GOT3 (cell line): ENCODE measurements at places on chromosomes 2 and 18.

DNA sequence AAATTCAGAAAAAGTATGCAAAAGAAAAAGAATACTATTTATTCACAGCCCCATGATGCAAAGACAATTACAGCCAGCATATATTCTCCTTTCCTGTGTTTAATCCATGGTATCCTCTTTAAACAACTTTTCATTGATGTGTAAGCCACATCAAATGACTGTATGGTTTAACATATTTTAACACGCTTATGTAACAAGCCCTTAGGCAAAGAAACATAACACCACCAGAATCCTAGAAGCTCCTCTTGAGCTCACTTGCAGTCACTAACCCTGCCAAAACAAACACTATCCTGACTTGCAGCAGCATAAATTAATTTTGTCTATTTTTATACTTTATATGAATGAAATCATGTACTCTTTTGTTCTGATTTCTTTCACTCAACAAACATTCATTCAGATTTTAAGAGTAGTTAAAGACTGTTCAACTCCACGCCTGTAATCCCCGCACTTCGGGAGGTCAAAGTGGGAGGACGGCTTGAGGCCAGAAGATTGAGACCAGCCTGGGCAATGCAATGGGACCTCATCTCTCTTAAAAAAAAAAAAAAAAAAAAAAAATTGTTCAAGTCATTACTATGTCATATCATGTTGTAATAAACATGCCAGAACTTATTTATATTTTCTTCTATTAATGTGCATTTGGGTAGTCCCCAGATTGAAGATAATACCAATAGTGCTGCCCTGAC lies 226.3 kb downstream of the NBAS start:
- DNase-seq = no peak

- no peak for DNase-seq
Observed at GRCh38 chr18:57436191-57436964, 1.2 kb downstream of the ONECUT2 start.

GRCh38 chr2:37306024-37306423 lies 18.6 kb downstream of the PRKD3 start:
- DNase-seq = no peak

DNA sequence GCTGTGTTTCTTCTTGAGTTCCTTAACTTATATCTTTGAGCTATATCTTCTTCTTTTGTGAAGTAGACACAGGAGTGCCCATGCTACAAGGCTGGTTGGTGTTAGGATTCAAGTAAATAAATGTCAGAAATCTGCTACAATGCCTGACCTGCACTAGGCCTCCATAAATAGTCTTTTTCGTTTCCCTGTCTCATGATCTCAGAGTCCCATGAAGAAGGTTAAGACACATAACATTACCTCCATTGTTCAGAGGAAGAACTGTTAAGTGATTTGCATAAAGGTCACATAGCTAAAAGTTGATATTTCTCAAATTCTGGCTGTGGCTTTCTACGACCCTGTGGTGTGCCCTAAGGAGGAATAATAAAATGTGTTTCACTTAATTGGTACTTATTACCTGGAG lies 228.4 kb downstream of the KCNS3 start:
- no peak for DNase-seq

DNA sequence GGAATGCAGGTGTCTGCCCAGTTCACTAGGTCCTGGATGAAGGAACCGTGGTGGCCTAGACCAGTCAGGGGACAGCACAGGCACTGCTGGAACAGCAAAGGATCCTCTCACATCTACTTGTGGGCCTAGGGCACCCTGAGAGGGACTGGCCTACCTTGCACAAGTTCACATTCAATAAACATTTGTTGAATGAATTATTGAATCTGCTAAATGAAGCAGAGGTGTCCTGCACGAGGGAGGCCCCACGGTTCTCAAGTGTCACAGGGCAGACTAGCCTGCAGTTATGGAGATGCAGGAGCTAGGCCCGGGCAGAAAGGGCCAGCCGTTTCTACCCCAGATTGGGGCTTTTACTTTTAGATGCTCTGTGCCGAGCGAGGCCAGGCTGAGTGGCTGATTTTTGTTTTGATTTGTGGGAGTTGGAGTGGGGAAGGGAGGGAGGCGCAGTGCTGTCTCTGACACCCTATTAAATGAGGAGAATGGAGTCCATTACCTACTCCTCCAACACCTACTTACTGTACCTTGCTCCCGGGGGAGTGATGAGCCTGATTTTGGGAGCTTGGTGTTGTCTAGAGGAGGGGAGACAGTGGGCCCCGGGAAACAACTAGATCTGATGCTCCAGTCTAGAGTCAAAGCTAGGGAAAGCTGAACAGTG lies 18.4 kb downstream of the SH2D6 start:
- no peak for DNase-seq

DNA sequence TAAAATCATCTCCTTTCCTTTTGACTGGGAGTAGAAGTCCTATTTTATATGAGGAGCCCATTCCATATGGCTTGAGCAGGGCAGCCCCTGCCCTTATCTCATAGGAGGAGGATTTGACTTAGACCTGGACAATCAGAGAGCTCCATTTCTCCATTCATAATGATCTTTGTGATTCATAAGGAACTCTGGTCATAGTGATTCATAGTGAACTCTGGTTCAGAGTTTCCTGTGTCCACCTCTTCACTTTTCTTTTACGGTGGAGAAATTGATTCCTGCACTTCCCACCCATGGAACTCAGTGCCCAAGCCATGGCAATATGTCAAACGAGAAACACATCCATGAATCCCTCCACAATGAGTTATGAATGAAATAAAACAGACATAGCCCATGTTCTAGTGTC lies 12.8 kb upstream of the MYO3B start:
- no peak for DNase-seq

GRCh38 chr2:150081775-150082481 lies 405.5 kb downstream of the RND3 start:
- DNase-seq = no peak

GRCh38 chr2:169546756-169547155 lies 26.9 kb downstream of the FASTKD1 start:
- DNase-seq = no peak

- DNase-seq = no peak
Observed at GRCh38 chr2:204152616-204153015, 216.1 kb downstream of the ICOS start.

- no peak for DNase-seq
Observed at GRCh38 chr2:221402072-221402471, 170.0 kb downstream of the EPHA4 start.

DNA sequence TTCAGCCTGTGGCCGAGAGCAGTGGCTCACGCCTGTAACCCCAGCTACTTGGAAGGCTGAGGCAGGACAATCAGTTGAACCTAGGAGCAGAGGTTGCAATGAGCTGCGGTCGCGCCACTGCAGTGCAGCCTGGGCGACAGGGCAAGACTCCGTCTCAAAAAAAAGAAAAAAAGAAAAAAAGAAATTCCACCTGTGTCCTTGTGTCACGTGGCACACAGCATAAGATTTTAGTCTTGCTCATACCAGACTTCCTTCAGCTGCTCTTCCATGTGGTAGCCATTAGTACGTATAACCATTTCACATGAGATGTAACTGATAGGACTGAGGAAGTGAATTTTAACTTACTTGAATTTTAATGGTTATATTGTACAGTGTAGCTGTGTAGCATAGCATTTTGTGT lies 4.0 kb downstream of the NOP58 start:
- DNase-seq = peak; percentile 1

GRCh38 chr2:172336681-172337080 lies 90.7 kb upstream of the ITGA6 start:
- no peak for DNase-seq

GRCh38 chr18:45186832-45187231 lies 428.4 kb upstream of the SLC14A2 start:
- DNase-seq = no peak

DNA sequence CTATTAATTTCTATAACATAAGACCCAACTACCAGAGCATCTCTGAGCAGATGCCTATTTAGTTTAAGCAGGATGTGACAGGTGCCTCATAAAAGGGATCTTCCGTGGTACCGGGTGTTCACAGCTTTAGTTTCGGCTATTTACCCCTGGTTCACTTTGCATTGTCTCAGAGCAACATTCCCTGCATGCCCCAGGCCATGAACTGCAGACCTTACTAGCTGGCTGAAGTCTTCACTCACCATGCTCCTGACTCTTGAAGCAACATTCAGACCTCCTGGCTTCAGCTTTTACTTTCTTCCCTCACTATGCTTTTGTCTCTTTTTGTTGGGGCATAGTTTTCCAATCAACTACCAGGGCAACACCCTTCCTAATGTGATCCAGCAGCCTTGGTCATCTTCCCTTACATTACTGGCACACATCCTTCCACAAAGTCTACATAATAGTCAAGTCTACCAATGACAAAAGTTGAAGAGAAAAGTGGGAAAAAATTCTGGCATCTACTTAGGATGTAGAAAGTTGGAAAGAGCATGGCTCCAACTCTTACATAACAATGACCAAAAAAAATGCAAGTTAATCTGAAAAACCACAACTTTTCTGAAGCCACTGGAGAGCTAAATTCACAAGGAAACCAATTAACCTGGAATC lies 99.2 kb downstream of the SESTD1 start:
- no peak for DNase-seq

- DNase-seq = no peak
Observed at GRCh38 chr2:113861740-113862139, 28.1 kb upstream of the ACTR3 start.

- no peak for DNase-seq
Observed at GRCh38 chr2:213246497-213247281, 37.6 kb upstream of the SPAG16 start.

GRCh38 chr2:232134939-232135338 lies 173.4 kb downstream of the DIS3L2 start:
- DNase-seq = no peak

- DNase-seq = no peak
Observed at GRCh38 chr2:161844822-161845221, 220.6 kb downstream of the SLC4A10 start.

DNA sequence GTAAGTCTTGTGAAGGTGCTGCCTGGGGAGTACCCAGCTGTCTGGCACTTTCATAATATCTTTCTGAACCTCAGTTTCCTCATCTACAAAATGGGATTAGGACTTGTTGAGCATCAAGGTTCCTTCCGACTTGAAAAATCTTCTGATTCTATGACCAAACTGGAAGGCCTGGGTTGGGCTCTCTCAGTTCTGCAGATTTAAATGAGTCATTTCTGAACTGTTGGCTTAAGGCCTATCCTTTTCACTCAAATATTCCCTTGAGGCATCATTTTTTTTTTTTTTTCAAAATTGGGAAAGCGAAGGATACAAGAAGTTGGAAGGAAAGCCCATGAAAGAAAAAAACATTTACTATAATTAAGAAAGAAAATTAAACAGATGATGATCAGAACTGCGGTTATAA lies 40.8 kb upstream of the CYP1B1 start:
- no peak for DNase-seq

GRCh38 chr2:46076251-46076650 lies 221.0 kb upstream of the EPAS1 start:
- no peak for DNase-seq

GRCh38 chr2:102508863-102509262 lies 35.8 kb downstream of the SLC9A4 start:
- no peak for DNase-seq

DNA sequence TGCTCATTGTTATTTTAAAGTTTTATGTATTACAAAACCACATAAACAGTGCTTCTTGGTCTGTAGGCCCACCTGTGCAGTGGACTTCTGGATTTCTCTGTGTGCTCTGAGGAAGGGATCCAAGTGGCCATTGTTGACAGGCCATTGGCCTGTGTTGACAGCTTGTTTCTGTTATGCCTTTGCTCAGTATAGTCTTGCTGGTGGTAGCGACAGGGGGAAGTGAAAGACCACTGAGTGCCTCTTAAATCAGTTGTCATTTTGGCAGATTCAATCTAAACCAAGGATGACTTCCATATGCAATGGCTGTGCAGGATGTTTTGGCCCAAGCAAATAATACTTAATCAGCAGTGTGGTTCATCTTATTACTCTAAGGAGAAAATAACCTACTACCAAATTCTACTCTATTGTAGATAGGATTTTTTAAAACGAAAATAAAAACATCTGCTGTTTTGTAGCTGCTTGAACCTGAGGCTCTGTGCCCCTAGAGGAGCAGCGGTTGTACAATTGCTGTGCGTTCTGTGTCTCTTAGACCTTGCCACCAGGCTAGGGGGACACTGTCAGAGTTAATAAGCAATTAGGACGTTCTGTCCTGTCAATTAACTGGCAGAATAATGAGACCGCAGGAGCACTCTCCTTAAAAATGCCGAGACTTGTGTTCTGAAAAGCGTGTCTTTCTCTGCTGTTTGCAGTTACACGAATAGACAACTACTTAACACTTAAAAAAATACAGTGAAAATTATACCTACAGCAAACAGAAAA lies 108.2 kb downstream of the RHBDD1 start:
- DNase-seq = no peak

DNA sequence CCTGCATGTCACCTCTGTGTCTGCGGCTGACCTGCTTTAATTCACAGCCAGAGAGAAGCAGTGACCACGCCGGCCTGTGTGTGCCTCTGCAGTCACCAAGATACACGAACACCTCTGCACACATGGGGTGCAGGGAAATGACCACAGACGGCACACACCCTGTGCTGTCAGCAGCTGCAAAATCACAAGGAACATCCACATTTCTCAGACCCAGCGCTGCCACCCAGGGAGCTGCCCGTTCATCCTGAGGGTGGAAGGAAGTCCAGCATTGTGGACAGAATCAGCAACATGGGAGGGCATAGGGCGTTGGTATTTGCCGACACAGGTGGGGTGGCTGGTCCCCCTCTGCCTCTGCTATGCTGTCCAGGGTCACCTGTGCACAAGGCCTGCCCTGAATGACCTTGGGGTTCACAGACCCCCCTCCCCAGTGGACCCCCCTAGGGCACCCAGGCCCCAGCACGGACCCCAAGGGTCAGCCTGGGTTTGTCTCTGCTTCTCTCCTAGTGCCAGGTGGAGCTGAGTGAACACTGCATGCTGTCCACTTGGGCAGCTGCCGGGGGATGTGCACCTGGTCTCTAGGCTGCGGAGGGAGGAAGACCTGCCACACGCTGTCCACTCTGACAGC lies 107.4 kb downstream of the PXDN start:
- no peak for DNase-seq

DNA sequence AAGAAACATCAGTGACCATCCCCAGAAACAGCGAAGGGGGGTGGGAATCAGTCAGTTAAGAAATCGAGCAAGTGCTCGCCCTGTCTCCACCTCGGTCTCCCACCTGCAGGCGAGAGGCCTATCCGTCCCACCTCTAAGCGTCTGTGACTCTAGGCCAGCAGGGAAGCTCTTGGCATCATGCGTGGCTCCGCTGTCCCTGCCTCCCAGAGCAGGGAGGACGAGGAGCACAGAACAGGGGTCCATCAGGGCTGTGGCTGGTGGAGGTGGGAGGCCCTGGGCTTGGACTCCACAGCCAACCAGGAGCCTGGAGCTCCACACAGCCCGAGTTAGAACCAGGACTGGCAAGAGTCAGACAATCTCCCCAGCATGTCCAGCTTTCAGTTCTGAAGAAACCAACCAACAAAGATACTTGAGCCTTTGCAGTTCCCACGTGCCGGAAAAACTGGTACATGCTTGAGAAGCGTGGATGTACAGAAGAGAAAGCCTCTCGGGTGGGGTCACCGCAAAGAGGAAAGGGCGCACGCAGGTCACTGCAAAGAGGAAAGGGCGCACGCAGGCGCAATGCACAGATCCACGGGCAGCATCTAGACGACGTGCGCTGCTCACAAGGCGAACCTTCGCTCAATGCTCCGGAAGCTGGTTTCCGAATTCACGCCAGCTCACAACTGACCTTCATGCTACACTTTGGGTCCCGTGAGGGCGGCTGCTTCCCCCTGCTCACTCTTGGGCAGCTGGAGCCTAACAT lies 104.5 kb upstream of the ALKAL2 start:
- no peak for DNase-seq

- DNase-seq = no peak
Observed at GRCh38 chr2:163863073-163863472, 127.3 kb upstream of the FIGN start.

- no peak for DNase-seq
Observed at GRCh38 chr2:176544991-176545956, 276.0 kb downstream of the MTX2 start.
